ENCODE measurements at places on chromosomes 1 and 21.

DNA sequence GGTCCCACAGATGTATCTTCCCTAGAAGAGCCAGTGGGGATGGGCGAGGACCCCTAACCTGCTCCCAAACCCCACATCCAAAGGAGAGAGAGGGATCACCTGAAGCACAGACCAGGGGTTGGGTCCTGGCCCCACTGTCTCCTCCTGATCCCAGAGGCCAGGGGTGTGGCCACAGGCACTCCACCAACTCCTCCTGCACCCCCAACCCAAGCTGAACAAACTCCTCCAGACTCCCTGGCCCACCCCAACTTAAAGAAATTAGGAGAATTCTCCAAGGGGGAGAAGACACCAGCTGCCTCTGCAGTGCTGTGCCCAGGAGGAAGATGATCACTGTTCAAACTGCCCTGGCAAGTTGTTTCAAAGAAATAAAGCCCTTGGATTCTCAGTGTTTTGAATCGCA is 4.5 kb upstream of the PRAMEF12 start:
- no peak for DNase-seq

- DNase-seq = no peak
Measured at GRCh38 chr1:192587386-192588266, 12.1 kb downstream of the RGS1 start.

DNA sequence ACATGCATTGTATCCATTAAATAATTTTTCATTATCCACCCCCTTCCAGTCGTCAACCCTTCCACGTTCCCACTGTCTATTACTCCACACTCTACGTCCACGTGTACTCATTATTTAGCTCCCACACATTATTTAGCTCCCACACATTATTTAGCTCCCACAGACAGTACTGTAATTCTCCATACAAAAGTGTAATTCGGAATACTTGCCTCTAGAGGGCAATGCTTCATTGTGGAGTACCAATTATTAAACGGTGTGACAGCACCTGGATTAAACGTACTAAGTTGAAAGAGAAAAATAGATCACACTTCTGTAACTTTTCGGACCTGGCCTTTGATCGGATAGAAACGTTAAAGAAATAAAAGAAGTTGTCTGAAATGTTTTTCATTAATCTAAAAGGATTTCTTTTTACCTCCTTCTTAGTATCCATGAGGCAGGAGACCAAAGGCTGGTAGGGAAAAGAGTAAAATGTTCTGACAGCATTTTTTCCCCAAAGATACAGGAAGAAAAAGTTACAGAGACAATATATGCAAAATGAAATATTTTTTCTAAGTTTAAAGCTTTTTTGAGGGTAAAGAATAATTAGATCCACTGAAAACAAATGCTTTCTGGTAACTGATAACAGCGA is 99.2 kb downstream of the LHX8 start:
- no peak for DNase-seq

DNA sequence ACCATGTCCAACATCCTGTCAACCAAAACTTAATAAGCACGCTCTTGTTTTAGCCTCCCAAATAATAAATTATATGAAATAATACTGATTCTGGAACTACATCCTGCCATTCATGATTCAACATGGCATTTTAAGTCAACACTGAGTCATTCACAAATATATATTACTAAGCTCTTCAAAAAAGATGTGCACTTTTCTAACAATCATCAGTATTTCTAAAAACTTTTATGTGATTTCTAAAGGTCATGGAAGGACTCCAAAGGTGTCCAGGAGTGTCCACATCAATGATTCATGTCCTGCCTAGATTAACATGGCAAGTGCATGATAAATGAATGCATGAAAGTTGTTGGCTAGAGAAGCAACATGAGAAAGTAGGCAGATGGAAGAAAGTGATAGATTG is 51.6 kb downstream of the NEGR1 start:
- no peak for DNase-seq

DNA sequence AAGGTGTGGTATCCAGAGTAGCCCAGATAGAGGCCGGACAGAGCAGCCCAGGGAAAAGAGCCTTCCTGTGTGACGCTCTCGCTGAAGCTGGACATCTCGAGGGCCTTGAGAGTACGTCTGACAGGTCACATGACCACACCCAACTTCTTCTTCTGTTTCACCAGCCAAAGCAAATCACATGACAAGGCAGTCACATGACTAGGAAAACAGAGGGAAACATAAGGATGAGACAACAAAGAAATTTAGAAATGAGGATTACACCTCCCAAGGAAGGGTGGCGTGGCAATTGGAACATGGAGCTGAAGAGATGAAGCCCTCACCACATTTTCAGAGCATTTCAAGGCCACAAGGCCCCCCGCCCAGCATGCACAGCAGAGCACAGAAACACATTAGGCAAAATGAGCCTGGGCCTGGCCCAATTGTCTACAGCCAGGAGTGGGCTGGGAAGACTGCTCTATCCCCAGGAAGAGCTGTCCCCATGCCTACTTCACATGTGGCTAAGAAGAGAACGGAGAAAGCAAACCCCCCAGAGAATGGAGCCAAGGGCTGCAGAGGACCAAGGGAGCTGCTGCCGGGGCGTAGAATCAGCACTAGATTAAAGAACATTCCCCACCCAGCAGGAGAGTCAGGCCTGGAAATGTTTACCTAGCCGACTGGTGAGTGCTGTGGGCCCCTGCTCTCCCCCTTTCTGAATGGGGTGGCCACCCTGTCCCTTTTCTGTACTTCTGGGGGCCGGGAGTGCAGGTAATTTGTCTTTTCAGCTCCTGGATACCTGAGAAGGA is 305.1 kb downstream of the NPHP4 start:
- no peak for DNase-seq

- DNase-seq = no peak
Measured at GRCh38 chr1:96309783-96310182, 411.8 kb upstream of the PTBP2 start.

- DNase-seq = no peak
Measured at GRCh38 chr1:61520401-61520800, 204.5 kb downstream of the TM2D1 start.

DNA sequence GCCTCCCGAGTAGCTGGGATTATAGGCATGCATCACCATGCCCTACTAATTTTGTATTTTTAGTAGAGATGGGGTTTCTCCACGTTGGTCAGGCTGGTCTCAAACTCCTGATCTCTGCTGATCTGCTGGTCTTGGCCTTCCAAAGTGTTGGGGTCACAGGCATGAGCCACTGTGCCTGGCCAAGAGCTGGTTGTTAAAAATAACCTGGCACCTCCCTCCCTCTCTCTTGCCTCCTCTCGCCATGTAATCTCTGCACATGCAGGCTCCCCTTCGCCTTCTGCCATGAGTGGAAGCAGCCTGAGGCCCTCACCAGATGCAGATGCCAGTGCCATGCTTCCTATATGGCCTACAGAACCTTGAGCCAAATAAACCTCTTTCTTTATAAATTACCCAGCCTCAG is 74.7 kb upstream of the TLR5 start:
- no peak for DNase-seq

- no peak for DNase-seq
Measured at GRCh38 chr1:164581762-164582161, 22.8 kb downstream of the PBX1 start.
